ENCODE measurements at places on chromosomes 2 and 18. TPM values are rescaled to one million over a fixed set of nuclear protein-coding genes. Genes with fewer than 3 reads are reported as not detected.

The CDK15 gene
- not detected for total RNA-seq

The UGT1A8 gene
- 1.3 TPM for total RNA-seq

The SLC20A1 gene
- total RNA-seq = 17.7 TPM

The TRIM43 gene
- total RNA-seq = not detected

The RTTN gene
- 8.2 TPM for total RNA-seq

The IL36RN gene
- 5.0 TPM for total RNA-seq

The LYPD6 gene
- 1.2 TPM for total RNA-seq

The RAX gene
- total RNA-seq = not detected

The HOXD9 gene
- total RNA-seq = 0.61 TPM

The STK11IP gene
- total RNA-seq = 21.3 TPM

The KCNS3 gene
- total RNA-seq = 8.6 TPM

The EPHA4 gene
- total RNA-seq = 21.7 TPM

The MBP gene
- 27.8 TPM for total RNA-seq

The ALLC gene
- not detected for total RNA-seq

The FAM110C gene
- 41.7 TPM for total RNA-seq

The PSMA8 gene
- not detected for total RNA-seq

The LINC00305 gene
- not detected for total RNA-seq

The NTSR2 gene
- total RNA-seq = not detected

The ANKRD30B gene
- total RNA-seq = not detected

The KCNJ3 gene
- total RNA-seq = not detected

The IL18R1 gene
- total RNA-seq = 5.5 TPM

The G6PC2 gene
- total RNA-seq = not detected

The TNFAIP6 gene
- not detected for total RNA-seq

The HDLBP gene
- total RNA-seq = 301 TPM

The CD8B2 gene
- total RNA-seq = 0.23 TPM

The TMEM185B gene
- total RNA-seq = 24.8 TPM

The MYCN gene
- total RNA-seq = 0.95 TPM

The SERTAD2 gene
- total RNA-seq = 21.4 TPM

The POMC gene
- not detected for total RNA-seq

The LHCGR gene
- not detected for total RNA-seq

The PPIL3 gene
- 31.5 TPM for total RNA-seq

The KCNG3 gene
- 0.35 TPM for total RNA-seq

The GBX2 gene
- not detected for total RNA-seq

The ARHGEF33 gene
- 0.04 TPM for total RNA-seq

The ACVR1C gene
- total RNA-seq = 0.19 TPM

The FAP gene
- 1.3 TPM for total RNA-seq

The GULP1 gene
- total RNA-seq = 10.4 TPM

The NEU2 gene
- not detected for total RNA-seq

The SLC5A7 gene
- 0.19 TPM for total RNA-seq

The MYO7B gene
- total RNA-seq = 0.19 TPM

The RGPD3 gene
- 0.19 TPM for total RNA-seq

The IL1RL1 gene
- 4.1 TPM for total RNA-seq

The DIPK1C gene
- not detected for total RNA-seq

All from esophagus squamous epithelium (tissue), 5 donors.